NCI-H1930 (cell line): ENCODE measurements at places on chromosomes 12 and 14.

DNA sequence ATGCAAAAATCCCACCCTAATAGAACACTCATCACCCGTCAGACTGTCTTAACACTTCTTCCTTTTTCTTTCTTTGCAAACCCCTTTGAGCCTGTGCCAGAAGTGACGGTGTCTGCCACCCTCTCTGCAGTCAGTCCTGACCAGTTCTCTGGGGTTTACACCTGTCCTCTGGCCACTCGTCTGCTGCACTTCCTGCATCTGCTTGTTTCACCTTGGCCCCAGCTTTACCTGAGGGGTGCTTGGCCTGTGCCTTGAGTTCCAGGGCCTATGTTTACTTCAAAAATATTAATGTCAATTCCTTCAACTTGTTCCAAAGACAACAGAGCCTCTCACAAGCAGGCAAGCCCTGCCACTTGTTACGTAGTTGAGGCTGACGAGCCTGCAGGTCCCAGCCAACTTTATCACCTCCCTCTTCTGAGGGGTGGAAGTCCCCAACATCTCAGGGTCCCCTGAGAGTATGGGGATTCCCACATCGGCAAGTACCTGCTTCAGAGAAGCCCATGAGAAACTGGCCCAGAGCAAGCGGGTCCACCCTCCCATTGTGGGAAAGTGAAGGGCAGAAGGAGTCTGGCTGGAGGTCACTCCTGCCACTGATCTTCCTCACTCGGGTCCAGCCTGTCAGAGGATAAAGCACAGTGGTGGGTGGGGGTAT lies 205.4 kb downstream of the DAD1 start:
- DNase-seq: no peak

DNA sequence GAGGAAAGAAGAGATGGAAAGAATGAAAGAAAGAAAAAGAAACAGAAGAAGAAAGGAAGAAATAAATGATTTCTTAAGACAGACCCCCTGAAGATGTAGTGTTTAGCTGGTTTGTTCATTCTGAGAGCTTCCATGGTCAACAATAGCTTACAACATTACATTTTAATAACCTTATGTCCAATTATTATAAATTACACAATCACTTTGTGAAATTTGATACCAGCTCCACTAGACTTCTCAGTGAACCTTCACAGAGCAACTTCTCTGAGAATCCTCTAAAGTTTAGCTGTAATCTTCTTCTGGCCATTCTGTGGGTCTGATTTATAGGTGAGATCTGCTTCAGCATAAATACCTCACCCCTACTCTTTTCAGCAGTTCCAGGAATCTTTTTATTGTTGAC lies 27.9 kb downstream of the SIX1 start:
- no peak for DNase-seq

- DNase-seq: no peak
Observed at GRCh38 chr12:116247377-116247776, 30.1 kb downstream of the MED13L start.

DNA sequence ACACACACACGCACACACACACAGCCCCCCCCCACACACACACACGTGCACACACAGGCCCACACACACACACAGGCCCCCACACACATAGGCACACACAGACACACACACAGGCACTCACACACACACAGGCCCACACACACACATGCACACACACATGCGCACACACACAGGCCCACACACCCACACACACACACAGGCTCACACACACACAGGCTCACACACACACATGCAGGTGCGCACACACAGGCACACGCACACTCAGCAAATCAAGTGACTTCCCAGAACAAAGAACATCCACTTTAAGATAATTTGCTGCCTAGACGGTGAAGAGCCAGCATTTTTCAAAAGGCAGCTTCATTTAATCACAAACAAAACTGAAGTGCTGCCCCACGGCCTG lies 78.5 kb upstream of the FBRSL1 start:
- DNase-seq: no peak

GRCh38 chr12:1117371-1117770 lies 126.3 kb downstream of the ERC1 start:
- DNase-seq: no peak

DNA sequence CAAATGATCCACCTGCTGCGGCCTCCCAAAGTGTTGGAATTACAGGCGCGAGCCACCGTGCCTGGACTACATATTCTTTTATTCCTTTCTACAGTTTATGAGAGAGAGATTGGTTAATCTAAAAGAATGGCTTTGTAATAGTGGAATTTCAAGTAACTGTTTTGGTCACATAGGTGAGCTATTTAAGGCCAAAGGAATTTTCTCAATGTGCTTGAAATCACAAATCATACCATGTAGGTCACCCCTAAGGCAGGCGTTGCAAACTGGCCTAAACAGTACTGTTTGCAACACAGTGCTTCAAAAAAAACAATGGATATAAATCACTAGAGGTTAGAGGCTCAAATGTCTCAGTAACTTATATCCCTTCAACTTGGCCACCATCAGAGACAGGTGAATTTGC lies 103.7 kb upstream of the PTPRR start:
- no peak for DNase-seq

DNA sequence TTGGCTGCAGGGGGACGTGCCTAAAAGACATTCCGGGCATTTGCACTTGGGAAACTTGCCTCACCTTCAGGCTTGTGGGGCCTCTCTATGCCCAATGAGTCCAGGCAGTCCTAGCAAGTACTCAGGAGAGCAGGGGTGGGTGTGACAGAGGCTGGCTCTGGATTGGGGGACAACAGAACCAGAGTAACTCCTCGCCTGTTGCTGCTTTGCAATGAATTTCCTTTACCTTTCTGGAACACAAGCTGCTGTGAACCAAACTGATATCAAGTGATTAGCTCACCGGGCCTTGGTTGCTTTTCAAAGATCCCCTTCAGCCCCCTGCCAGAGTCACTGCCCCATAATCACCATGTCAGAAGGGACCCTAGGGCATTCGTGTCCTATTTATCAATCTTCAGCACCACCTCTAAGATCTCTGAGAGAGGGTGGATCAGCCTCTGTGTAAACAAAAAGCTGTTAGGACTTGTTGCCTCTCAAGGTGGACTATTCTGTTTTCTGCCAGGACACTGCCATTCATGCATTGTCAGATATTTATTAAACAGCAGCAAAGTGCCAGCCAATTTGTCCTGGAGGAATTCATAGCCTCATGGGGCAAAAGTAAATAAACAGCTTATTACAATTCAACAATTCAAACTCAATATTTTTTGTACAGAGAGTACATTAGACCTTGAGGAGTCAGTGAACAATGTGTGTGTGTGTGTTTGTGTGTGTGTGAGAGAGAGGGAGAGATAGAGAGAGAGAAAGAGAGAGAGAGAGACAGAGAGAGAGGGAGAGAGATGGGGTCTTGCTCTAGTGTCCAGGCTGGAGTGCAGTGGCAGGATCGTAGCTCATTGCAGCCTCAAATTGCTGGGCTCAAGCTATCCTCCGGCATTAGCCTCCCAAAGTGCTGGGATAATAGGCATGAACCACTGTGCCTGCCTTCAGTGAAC lies 11.3 kb downstream of the NFATC4 start:
- DNase-seq: no peak

DNA sequence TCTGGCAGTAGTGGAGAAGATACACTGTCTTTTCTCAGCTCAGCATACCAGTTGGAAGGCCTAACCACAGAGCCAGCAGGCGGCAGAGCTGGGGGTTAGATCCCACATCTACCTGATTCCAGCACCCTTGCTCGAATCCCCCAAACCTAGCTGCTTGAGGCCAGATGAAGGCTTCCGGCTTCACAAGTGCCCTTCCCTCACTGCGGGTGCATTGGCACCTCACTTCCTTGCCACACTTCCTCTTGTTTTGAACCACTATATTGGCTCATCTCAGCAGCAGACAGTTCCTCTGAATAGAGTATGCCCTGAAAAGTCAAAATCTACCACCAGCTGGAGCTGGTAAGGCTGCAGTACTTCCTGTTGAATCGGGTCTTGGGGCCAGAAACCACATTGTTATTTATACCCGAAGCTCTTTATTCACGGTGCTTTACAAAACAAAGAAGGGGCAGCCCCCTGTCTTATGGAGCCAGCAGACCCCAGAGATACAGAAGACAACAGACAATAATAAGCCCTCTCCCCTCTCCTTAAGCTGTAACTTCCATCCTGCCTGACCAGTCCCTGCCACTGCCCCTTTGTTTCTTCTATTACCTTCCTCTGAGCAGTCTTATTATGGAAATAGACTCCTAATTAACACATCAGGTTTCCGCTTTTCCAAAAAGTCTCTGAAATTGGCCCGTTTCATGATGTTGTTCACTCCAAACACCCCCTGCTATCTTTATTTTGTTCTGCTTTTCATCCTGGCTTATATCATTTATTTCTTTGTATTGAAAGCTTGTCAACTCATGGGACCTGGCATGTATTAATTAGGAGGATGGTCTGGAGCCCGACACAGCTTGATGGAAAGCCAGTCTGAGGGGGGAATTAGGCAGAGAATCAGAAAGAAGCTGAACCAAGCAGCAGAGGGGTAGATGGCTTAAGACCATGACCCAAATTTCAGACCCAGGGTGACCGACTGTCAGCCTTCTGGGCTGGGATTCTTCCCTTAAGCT lies 233.5 kb downstream of the EFCAB11 start:
- DNase-seq: no peak

DNA sequence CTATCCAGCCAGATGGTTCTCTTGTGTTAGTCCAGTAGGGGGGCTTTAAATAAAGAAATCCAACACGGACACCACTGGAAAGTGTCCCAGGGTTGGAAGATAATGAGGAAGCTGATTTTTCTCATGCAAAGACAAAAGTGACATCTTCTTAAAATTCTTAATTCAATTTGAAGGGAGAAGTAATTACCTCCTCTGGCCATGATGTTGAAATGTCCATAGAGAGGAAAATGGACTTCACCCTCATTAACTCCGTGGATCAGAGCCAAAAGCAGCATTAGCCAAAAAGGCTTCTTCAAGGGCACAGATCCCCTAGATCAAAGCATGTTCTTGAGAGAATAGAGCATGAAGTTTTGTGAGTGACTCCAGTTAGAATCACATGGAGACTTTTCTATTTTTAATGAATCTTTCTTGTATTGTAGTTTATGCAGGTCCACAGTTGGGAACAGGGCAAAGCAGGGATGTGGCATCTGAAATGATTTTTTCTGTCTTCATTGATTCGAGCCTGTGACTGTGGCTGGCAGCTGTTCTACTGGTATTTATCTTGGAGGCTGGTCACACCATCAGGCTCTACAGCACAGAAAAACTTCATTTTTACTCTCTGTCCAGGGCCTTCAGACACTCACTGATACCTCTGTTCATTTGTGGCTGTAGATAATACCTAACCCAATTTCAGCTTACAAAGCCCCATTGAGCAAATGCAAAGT lies 1002.5 kb downstream of the AACS start:
- no peak for DNase-seq

- no peak for DNase-seq
Observed at GRCh38 chr12:116922194-116922897, 11.6 kb downstream of the FBXW8 start.

DNA sequence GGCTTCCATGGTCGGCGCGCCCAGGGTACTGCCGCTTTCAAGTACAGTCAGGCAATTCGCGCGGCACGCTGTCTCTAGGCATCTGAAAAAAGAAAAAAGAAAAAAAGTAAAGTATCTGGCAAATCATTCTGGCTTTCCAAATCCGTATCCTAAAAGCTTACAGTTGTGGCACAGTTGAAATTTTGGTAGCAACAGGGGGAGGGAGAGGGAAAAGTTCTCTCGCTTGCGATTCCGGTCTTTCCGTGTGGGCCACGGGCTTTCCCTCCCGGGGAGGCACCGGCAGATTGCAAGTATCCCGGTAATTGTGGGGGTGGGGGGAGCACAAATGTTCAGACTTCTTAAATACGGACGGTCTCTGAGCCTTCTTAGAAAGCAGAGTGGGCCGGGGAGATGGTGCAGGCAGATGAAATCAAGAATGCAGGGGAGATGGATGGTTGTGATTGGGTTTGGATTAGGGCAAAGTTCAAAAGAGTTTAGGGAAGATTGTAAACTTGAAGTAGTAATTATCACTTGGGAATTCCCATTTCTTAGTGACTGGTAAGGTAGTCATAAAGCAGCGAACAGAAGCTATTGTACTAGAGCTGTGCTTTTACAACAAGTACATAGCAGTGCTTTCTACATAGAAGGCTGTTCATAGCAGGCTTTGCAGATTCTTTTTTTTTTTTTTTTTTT lies 1.2 kb downstream of the SOCS2 start:
- DNase-seq: no peak

DNA sequence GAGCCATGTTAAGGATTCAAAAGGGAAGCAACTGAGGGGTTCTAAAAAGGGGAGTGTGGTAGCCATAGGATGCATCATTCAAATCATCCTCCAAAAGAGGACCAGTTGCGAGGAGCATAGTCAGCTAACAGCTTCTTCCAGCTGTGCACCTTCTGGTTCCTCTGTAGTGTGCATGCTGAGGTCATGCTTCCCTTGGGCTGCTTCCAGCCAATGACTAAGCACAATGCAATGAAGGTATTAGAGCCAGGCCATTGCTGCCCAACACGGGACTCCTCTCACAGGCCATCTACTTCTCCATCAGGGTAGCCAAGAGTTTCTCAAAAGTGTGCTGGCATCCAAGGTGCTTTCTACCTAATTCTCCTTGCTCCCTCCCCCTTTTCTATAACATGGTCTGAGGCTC lies 69.2 kb upstream of the ARID2 start:
- no peak for DNase-seq

DNA sequence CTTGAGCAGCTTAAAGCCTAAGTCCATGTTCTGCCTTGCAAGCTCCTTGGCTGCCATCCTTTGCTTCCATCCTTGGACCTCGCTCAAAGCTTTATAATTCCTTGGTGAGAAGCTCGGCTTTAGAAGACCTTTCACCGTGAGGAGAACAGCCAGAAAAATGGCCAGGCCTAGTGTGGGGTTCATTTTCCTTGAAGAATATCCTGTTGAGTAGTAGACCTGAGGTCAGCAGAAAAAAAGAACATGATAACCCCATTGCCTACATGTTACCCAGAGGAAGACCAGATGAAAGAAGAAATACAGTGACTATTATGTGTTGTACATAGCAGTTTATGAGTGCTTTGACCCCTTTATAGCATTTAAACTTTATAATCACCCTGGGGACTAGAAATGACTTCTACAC lies 11.1 kb downstream of the SERPINA12 start:
- no peak for DNase-seq

DNA sequence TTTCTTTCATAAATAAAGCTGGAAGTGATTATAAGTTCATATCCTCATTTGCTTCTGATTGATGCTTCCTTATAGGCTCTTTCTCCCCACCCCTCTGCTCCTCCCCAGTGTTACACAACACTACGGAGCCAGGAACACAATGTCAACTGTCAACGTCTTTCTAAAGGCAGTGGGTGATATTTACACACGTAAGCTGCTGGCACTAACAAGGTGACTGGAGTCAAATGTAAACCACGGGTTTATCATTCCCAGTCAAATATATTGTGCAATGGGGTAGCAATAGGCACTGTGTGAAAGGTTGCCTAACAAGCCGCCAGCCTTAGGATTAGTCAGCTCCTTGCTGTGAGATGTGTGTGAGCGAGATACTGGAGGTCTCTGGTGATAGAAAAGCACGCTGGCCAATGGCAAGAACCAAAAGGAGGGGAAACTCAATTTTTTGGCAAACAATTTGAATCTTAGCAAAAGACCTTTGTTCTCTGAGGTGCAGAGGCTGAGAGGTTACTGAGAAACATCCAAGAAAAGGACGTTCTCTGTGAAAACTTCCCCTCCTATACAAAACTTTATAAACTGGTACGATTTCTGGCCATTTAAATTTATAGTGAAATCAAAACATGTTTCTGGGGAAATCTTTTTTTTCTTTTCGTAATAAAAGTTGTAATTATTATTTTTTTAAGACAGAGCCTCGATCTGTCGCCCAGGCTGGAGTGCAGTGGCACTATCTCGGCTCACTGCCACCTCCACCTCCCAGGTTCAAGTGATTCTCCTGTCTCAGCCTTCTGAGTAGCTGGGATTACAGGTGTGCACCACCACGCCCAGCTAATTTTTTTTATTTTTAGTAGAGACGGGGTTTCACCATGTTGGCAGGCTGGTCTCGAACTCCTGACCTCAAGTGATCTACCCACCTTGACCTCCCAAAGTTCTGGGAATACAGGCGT lies 22.3 kb upstream of the HECTD1 start:
- peak; percentile 80 for DNase-seq
